Omental fat pad (tissue), 4 donors: ENCODE measurements at places on chromosomes 4 and X.

GRCh38 chrX:52437212-52437611, 58.4 kb upstream of the XAGE1A start:
- DNase-seq, result no peak

DNA sequence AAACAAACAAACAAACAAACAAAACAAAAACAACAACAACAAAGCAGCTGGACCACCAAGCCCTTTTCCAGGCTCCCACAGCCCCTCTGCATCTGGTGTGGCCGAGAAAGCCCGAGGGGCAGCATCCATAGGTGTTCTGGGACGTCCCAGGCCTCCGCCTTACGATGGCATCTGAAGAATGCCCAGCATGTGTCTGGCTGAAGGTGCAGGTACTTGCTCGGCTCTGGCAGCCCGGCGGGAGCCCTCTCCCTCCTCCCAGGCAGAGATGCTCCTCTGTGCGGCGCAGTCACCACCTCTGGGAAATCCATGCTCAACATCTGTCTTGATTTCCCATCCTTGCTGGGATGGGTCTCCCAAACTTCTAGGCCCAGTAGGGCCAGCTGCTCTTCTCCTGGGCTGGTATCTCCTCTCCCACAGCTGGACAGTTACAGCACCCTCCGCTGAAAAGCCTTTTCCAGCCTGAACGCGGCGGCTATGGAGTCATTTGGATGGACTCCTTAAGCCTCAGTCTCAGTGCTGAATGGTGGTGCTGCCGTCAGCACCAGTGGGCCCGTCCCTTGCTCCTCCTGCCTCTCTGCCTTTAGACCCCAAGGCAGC, 4.3 kb downstream of the PSAPL1 start:
- no peak for DNase-seq

- DNase-seq, result no peak
Observed at GRCh38 chr4:116391020-116391419, 694.4 kb downstream of the TRAM1L1 start.

DNA sequence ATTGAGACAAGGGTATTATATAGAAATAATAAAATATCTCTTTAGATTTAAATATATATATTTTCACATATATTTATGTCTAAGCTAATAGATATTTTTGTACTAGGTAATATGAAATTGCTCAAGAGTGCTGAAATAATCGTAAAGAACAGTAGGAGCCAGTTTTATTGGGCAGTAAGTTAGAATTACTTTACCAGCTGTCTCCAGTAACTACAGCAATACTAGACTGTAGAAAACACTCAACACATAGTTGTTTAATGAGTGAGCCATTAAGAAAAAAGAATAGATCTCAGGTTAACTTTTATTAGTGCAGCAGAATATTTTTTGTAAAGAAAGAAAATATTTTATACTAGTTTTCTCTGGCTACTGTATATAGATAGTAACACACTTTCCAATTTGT, 715.2 kb downstream of the TRIML1 start:
- DNase-seq, result no peak

DNA sequence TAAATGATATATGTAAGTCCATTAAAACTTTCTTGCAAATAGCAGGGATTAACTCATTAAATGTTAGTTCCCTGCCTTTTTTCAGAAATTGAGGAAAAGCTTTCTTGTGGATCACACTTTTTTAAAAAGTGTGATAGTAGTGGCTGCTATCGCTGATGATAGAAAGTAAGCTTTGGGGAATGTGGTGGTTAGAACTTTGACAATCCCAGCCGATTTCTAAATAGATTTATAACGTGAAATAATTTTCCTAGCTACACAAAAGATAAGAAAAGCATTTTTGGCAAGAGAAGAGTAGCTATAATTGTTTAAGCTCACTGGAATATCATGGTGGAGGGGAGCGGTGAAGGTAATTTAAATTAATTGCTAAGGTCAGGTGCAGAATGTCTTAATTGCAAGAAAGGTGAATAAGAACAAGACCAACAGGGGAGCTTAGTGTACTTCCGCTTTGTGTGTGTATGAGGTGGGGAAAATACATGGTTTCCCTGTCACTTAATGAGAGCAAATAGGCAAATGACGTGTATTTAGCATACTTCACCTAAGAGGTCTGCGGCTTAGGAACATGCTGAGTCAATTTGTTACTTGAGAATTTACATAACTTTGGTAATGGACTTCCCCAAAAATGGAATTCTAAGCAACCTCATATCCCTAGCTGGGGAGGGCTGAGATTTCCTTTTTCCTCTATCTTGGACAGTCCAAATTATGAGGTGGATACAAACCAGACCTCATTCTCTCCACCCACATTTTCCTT, 11.7 kb upstream of the IL21 start:
- no peak for DNase-seq

GRCh38 chr4:76251441-76252270, at the start of gene FAM47E:
Gene FAM47E, plus strand, starts transcription at chr4:76251721. Its CDS starts 26 bp downstream, at chr4:76251747.
- DNase-seq, result no peak

DNA sequence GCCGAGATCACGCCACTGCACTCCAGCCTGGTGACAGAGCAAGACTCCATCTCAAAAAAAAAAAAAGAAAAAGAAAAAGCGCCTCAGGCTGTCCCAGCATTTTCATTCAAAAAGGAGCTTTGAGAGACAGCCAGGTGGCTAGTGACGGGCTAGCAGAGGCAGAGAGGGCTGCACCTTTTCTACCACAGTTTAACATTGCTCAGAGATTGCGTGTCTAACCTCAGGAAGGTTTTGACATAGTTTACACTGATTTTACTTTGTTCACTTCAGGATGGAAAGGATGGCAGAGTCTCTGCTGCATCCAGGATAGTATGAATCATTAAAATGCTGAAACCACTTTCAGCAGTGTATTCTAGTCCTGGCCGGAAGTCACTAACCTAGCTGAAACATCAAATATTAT, 28.1 kb downstream of the ZFP42 start:
- no peak for DNase-seq

- DNase-seq, result no peak
Observed at GRCh38 chr4:98663226-98664006, 5.0 kb upstream of the TSPAN5 start.

- DNase-seq, result no peak
Observed at GRCh38 chr4:82367438-82368097, 6.2 kb downstream of the HNRNPD start.

GRCh38 chr4:121655320-121656268, 41.2 kb downstream of the ANXA5 start:
- DNase-seq, result no peak

DNA sequence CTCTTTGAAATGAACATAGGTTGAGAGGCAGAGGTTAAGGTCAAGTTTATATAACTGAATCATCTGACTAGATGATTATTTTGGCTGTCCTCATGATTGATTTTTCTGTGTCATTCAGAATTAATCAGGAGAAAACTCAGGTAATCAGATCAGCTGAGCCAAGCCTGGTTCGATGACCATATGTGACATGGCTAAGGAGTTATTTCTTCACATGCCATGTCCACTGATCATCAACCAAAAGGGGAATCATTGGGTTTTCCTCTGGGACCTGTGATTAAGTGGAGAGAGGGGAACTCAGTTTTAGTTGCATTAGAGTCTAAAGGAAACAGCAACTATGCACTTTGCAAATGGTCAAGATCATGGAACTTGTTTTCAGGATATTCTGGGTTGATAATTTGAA, 20.3 kb upstream of the PACRGL start:
- no peak for DNase-seq

DNA sequence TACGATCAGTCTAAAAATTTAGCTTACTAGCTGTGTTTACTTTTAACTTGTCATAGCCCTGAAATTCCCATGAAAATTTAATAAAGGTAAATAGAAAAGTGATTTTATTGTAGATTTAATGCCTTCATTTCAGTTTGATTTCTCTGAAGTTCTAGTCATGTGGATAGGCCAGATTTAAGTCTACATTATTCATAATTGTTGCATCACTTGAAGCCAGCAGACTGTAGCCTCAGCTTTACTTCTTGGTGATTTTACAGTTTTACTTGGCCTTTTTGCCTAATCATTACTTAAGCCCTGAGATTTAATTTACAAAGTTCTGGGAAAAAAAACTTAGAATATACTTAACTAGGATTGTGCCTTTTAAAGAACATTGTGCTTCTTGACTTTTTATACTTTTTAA, 73.5 kb upstream of the FHDC1 start:
- DNase-seq, result no peak

GRCh38 chr4:55730280-55730931, 89.2 kb upstream of the EXOC1L start:
- DNase-seq, result no peak

DNA sequence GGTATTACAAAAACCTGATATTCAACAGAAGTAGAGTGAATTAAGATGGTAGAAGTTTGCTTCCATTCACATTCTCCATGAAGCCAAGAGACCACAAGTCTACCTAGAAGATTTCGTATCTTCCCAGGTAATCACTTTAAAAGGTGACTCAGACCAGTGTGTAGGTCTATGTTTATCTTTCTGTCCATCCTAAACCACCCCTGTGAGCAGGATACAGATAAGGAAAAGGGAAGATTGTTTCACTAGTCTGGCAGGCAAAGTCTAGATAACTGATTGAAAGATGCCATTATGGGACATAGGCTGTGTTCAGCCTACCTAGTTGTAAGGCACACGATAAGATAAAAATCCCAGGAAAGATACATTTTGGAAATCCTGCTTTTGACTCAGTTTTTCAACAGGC, 244.3 kb upstream of the NWD2 start:
- DNase-seq, result no peak

DNA sequence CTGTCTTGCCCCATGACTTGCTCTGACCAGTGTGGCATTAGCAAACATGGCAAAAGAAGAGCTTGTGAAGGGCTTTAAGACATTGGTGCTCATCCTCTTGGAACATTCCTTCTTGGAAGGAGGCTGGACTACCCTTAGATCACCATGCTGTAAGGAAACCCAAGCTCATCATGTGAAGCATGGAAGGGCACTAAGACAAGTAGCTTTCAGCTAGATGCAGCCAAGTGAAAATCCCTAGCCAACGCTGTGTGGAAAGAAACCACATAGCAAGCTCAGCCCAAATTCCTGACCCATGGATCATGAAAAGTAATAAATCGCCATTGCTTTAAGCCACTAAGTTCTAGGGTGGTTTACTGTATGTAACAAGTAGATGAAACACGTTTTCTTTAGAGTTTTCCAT, 12.4 kb upstream of the PACRGL start:
- no peak for DNase-seq

DNA sequence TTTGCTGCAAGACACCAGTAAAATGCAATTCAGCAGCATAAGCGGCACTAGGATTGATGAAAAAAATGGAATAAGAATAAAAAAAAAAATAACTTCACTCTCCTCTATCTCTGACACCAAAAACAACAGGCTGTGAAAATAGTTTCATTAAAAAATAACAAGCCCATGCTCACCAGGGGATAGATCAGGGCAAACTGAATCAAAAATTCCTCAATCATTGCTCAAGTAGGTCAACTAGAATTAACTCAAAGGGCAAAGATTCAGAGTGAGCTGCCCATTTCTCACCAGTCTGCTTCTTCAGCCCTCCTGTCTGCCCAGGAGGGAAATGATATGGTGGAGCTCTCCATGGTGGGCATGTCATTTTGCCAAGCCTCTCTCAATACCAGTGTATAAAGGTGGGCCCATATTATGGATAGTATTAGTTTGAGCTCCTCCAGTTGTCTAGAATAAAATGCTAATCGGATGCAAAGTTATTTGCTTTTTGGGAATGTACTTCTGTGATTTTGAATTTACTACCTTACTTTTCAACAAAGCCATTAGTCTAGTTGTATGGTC, 153.9 kb downstream of the UNC5C start:
- DNase-seq, result no peak

DNA sequence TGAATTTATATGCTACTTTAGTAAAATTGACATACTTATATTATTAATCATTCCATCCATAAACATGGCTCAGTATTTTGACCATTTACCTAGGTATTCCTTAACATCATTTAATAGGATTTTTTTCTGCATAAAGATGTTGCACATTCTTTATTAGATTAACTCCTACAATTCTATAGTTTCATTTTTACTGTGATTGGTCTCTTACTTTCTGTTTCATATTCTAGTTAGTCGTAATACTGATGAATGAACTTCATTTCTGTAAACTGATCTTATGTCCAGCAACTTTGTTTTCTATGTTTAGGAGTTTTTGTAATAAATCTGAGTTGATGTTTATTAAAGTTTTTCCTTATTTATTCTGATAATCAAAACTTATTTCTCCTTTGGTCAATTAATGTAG, 278.2 kb upstream of the CXXC4 start:
- DNase-seq, result no peak
